ENCODE measurements at places on chromosomes 6 and 20.

GRCh38 chr20:48711696-48712464 lies 115.9 kb downstream of the PREX1 start:
- no peak for DNase-seq

- no peak for DNase-seq
Observed at GRCh38 chr20:44394702-44395460, 39.4 kb downstream of the HNF4A start.

DNA sequence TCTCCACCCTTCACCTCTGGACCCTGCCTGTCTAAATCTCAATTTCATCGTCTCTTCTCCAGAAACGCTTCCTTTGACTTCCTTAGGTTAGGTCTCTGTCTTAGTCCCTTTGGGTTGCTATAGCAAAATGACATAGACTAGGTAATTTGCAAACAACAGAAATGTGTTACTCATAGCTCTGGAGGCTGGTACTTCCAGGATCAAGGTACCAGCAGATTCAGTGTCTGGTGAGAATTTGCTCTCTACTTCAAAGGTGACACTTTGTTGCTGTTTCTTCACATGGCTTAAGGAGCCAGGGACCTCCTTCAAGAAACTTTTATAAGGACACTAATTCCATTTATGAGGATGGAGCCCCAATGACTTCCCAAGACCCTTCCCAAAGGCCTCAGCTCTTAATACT lies 145.1 kb upstream of the IMPG1 start:
- DNase-seq: no peak

DNA sequence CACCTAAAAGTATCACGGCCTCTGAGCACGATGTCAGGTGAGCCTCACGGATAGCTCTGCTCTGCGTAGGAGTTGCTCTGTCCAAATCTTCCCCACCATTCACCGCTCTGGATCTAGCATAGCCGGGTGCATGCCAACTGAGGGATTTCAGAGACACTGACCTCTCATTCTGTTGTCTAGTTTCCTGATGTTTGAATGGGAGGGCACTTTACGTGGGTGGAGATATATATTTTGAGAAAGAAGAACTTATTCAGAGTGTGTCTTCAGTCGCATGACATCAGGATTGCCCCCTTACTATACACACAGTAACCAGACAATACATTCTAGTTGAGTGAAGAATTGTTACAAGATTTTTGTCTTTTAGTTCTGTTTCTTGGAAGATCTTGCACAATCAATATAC lies 96.5 kb upstream of the CITED2 start:
- DNase-seq: no peak

- no peak for DNase-seq
Observed at GRCh38 chr6:107624050-107624449, 134.1 kb downstream of the SOBP start.

- DNase-seq: no peak
Observed at GRCh38 chr20:31780839-31781238, 38.3 kb upstream of the MYLK2 start.

DNA sequence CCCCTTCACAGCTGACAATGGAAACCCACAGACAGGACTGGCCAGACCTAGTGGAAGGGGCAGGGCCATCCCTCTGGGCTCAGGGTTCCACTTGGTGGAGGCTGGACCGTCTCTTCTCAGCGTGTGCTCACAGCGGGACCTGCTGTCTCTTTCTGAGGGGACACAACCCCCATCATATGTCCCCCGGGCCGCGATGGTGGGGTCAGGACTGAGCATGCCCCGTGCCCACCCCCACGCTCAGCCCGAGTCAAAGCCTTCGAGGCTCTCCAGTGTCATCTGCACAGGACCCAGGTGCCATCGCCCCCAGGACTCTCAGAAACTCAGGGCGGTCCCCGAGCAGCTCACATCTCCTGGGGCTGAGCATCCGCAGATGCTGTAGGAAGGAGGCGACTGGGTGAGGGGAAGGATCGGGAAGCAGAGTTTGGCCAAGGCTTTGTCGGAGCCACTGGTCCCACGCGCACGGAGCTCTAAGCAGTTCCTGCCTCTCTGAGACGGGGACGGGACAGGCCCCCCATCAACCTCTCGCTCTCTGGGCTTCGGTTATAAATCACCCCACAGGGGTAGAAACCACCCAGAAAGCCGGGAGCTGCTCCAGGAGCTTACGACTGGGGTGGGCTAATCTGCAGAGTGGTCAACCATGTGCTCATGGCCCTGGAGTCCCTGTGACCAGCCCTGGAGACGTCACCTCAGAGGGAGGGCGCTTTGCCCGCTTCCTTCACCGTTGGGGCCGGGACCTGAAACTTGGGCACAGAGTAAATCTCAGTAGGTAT lies 183.4 kb upstream of the SULF2 start:
- DNase-seq: no peak

DNA sequence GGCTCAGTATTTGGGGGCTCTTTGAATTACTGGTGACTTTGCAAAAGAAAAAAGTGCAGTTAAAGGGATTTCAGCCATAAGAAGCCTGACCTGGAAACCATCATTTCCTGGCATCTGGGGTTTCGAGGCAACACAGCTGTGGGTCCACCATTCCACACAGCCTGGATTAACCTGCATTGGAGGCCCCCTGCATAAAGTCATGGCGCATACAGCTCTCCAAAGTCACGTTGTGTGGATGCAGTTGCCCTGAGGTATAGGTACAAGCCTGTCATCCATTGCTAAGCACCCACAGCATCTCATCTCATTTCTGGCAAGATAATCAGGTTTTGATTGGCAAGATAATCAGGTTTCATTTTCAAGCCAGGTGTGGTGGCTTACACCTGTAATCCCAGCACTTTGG lies 54.5 kb upstream of the TAGAP start:
- DNase-seq: no peak

GRCh38 chr6:111788379-111789276 lies 84.6 kb downstream of the FYN start:
- no peak for DNase-seq

- DNase-seq: no peak
Observed at GRCh38 chr6:42029881-42030280, 20.4 kb upstream of the TAF8 start.

DNA sequence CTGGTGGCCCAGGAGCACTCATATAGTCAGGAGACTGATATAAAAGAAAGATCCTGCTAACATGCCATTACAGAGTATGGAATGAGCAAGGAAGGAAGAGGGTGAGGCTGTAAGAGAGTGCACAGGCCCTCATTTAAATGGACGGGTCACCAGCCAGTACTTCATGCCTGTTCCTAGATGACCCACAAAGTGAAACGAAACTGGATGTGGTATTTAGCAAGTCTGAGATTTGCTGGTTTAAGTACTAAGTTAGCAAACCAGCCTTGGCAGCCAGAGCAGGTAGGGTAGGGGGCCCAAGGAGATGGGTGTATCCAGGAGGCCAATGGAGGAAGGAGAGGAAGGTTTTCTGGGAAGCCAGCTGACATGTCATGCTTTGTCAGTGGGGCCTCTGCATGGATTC lies 15.9 kb downstream of the NT5E start:
- DNase-seq: no peak

DNA sequence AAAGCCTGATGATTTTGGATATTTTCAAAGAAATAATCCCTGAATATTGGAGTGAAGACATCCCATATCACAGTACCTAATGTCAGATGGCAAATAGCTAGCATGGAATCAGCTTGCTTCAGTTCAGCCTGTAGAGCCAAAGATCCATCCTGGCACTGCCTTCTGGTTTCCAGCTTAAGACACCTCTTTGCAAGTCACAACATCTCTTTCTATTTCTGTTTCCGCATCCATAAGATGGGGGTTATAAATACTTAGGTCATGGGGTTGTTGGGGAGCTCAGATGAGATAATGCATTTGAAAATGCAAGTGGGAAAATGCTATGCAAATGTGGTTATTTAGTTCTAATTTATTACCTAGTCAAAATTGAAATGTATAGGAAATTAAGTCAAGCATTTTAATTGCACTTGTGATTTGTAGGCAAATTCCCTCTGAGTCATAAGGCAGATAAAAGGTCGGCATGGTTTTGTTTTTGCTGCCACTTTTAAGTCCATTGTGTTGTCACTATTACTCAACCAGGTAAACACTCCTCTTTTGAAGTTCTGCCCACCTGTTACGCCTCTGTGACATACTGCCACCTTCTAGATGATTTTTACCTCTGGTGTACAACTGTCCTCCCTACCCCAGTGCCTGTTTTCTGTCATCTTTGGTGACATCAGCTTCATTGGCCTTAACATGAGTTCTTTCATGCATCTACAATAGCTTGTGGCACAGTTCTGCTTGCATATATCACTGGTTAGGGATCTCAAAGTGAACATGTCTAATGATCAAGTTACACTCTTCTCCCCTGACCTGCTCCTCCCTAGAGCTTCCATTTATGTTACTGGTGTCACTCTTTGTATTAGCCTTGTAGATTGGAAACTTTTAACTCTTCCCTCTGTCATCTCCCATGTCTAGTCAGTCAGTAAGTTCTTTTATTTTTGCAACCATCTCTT lies 96.6 kb downstream of the CDKAL1 start:
- DNase-seq: no peak

DNA sequence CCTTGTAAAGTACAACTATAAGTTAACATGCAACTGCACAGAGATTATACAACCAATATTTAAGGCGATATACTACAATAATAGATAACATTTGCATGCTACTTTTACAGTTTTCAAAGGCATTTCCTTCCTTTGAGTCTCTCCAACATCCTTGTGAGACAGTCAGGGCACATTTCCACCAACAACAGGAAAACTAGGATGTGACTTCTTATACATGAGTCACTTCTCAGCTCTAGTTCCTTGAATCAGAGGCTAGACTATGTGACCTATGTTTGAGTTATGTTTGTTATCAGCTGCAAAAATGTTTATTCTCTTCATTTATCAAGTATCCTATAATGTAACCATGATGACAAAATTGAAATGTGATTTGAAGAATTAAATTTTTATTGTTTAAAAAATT lies 51.7 kb upstream of the TFAP2D start:
- DNase-seq: no peak

DNA sequence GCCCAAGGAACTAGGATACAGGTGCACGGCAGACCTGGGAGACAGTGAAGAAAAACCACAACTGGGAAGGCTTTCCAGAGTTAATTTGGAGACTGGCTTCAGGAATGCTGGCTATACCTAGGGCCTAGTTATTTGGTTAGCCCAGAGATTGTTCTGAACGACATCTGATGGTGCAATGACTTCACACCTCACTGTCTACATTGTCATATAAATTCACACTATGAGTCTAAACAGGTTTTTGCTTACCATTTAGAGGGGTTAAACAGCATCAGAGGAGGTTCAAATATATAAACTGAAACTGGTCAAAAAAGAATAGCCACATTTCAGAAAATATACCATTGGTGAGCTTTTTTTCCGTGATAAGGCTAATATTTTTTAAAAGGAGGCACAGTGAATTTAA lies 16.7 kb downstream of the UBE2V1 start:
- DNase-seq: no peak

DNA sequence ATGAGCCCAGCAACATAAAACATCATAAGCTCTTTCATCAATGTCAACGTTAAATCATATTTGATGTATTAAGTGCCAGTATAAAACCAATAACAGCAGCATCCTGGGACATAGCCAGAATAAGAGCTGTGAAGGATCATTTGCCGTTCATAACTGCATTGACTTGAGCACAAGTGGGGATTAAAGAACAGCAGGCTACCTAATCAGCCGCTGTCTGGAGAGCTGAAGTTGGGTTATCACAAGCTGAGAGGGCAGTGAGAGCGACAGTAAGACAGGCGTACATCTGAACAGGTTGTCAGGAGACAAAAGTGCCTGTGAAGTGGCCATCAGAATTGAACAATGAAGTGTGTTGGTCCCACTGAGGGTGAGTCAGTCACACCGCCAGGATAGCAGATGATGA lies 269.6 kb downstream of the GRIK2 start:
- no peak for DNase-seq

DNA sequence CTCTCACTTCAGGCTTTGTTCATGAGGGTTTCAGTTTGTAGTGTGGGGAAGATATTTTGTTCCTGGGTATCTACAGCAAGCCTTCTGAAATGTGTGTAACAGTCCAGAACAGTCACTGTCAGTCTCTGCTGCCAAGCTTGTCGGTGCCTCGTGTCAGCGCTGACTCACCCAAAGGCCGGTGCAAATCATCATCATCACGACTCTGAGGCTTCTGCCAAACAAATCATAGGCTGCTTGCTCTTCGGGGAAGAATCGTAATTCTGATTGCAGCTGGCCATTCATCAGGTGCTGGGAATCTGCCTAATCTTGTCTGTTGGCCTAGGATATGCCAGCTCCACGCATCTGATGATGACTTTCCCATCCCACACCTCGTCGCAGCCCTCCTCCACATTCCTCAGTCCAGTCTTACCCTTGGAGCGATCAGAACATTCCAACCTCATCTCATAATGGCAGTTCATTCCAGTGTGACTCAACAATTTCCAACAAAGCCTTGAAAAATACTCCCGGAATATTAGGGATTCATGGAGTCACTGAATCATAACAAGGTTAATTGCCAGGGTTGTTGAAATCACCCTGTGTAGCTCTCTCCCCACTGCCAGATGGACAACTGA lies 40.9 kb downstream of the ALDH8A1 start:
- DNase-seq: no peak

DNA sequence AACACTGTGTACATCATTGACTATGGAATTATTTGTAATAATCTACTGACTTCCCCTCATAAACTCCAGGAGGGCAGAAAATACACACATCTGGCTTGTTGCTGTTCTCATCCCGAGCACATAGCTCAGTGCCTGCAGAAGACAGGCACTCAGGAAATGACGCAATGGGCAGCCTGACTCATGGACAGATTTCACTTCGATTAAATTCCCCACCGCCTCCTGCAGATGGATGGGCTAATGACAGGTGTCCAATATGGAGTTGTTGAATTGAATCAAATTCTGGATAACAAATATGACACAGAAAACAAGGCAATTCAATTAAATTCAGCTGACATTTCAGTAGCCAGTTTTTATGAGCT lies 9.1 kb downstream of the ANKRD60 start:
- DNase-seq: no peak

GRCh38 chr20:62481425-62482145 lies 5.8 kb upstream of the GATA5 start:
- no peak for DNase-seq

DNA sequence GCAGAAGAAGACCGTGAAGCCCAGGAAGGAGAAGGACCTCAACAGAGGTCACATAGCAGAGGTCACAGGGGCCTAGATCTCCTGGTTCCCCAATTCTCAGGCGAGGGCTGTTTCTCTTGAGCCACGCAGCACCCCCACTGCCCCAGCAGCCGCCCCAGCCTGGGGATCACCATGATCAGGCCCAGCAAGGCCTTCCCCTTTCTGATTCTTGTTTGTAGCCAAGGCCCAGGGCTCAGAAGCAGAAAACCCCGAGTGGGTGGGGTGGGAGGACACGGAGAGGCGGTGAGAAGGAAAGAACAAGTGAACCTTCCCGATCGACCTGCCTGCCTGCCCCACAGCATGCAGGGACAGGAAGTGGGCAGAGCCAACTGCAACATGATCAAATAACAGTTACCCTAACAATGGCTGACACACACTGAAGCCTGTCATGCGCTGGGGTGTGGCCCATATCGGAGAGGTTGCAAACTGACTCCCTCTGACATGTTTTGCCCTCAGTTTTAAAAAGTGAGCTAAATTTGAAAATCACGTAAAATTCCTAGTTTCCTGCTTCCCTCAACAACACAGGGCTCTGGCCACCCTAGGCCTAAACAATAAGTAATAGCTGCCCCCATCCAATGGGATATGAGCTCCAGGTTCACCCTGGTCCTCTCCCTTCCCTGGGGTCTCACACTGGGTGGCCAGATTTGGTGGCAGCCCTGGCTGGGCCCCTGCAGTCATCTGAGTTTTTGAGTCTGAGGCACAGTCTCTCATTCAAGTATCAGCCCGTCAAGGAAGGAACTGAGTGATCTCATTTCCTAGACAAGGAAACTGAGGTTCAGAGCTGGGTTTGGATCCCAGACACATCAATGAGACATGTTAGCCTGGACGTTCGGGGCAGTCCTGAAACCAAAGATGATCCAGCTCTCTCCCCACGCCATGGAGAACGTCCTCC lies 6.5 kb downstream of the PEDS1 start:
- DNase-seq: no peak

Data from cortex of kidney (tissue), 1 donor.